ENCODE measurements at places on chromosomes 4 and X.
A peak's percentile ranks its signal among the peaks of the same experiment; 100 is the strongest.

DNA sequence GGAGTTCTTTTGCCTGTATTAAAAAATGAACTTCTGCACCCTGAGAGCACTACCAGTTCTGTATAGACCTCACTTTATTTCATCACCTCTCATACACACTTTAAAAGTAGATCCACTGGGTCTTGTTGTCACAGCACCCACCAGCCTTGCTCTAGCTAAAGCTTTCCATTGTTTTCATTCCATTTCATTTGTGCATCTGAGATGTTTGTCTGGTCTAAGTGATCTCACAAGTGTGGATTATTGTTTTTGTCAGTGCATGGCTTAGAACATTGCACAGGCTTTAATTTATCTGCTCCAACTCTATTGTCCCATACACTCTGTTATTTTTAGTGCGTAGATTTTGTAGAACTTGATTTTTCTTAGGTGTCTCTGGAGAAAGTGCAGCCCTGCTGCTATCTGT is 1157.5 kb upstream of the PABPC4L start:
- DNase-seq = no peak

DNA sequence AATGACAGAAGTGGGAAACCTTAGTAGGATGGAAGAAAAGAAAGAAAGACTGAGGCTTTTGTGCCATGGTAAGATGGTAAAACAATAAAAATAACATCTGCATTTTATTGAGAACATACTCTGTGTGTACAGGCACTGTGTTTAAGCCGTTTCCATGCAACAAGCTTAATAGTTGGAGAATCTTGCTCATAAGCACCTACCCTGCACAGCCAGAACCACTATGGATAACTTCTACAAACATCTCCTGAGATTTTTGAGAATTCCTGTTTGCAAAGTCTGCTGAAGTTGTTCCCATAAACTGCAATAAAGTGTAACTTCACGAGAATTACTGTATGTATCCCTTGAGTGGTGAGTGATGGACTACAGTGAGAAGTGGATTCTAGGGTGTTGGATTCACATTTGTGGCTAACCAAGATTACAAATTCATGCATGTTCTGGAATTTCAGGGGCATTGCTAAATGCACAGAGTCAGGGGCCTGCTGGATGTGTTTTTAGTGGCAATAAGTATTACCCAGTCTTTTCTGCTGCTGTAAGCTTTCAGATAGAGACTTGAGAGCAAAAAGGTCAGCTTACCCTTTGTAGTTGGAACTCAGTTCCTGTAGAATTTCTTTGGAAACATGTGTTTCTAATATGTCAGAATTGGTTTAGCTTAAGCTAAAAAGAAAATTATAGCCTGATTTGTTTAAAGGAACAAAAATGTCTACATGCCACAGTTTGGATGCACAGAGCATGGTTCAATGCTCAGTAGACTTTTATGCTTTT is 132.5 kb downstream of the AFF1 start:
- DNase-seq = no peak

- no peak for DNase-seq
Measured at GRCh38 chr4:8209181-8209874, 10.2 kb downstream of the SH3TC1 start.

DNA sequence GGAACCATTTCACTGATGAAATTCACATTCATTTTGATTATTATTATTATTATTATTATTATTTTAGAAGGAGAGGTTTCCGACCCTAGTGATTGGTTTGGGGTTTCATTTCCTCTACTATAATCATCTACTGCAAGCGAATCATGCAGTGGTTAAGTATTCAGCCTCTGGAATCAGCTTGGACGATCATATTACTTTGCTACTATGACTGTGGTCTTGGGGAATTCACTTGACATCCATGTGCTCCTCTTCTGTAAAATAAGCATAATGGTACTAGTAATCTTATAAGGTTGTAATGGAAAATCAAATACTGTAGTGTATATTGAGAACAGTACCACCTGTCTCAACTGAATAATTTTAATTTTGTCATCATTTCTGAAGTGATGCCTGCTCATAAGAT is 132.1 kb upstream of the SLC4A4 start:
- no peak for DNase-seq

DNA sequence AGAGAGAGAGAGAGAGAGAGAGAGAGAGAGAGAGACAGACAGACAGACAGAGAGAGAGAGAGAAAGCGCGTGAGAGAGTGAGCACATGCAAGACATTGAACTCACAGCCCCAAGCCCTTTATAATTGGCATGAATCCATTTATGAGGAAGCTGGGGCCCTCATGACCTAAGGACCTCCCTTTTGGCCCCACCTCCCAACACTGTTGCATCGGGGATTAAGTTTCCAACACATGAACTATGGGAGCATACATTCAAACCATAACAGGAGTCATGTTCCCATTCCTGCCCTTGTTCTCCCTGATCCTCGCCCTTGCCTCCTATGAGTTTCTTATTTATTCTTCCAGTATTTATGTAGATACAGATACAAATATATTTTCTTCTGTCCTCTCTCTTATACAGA is 269.8 kb upstream of the ARX start:
- no peak for DNase-seq

GRCh38 chr4:42436928-42437565 is 39.8 kb downstream of the SHISA3 start:
- DNase-seq = no peak

GRCh38 chr4:40530961-40531635 is 98.6 kb downstream of the RBM47 start:
- DNase-seq = no peak

DNA sequence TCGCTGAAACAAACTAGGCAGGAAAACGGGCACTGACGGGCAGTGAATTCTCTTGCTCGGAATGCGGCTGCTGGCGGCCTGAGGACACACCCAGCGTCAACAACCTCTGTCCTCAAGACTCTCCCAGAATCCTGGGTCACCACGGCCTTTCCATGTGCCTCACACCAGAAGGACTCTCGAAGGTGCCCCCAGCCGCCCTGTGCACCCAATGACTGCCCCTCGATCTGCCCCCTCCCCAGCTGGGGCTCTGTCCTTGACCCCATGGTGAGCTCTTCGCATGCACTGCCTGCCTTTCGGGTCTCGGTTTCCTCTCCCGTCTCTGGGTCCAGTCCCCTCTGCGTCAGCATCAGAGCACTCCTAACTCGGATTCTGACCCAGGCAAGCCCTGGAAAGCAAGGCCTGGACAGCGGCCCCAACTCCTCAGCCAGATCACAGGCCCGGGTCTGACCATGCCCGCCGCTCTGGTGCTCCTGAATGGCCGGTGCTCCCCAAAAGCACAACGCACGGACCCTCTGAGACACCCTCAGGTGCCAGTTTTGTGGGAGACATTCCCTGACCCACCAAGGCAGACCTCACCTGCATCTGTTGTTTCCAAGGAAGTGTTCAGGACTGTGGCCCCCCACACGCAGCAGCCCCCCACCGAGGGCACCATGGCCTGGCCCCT is 56.0 kb downstream of the ACOX3 start:
- no peak for DNase-seq

DNA sequence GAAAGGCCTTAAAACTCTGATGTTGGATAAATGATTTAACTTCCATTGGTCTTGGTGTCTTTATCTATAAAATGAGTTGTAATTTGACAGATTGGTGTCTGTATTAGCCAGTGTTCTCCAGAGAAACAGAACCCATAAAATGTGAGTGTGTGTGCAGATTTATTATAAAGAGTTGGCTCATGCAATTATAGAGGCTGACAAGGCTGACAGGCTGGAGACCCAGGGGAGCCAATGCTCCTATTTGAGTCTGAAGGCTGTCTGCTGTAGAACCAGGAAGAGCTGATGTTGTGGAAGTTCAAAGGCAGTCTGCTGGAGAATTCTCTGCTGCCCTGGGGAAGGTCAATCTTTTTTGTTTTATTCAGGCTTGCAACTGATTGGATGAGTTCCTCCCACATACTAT is 131.7 kb downstream of the SLC4A4 start:
- DNase-seq = no peak

DNA sequence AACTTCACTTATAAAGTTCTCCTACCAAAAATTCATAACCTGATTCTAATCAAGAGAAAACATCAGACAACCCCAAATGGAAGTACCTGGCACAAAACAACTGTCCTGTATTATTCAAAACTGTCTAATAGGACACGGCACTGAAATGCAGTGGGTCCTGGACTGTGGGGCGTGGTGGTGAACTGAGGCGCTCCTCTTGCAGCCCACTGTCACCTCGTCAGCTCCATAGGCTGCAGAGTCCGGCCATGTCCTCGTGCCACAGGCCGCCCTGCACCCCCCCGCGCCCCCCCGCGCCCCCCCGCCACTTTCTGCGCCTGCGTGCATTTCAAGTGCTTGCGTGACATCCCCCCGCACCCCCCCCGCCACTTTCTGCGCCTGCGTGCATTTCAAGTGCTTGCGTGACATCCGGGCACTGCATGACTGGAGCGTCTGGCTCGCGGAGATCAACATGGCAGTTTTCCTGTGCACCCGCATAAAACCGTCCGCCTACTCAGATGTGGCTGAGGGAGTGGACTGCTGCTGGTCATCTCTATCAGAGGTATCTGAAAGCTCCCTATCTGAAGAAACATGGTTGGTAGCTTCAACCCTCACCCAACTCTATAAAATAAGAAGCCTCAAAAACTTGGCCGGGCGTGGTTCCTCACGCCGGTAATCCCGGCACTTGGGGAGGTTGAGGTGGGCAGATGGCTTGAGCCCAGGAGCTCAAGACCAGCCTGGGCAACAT is 28.8 kb downstream of the ATXN3L start:
- no peak for DNase-seq

- DNase-seq = no peak
Measured at GRCh38 chr4:15690020-15690809, 8.6 kb downstream of the FAM200B start.

GRCh38 chr4:89468602-89469001 is 161.0 kb upstream of the GPRIN3 start:
- no peak for DNase-seq

DNA sequence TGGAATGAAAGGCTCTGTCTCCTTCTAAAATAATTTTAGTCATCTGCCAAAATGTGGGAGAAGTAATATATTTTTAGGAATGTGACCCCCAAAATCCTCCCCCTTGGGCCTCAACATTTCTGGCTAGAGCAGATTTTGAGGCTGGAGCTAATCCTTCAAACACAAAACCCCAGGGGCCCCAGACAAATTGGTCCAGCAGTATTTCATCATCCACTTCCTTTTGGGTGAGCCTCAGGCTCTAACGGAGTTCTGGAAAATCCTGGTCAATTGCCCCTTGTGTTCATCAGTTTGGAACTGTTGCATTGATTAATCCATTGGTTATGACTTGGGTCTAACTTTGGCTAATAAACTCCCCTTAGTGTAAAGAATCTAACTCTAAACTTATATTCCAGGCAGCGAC is 67.4 kb upstream of the PCDH19 start:
- DNase-seq = no peak

DNA sequence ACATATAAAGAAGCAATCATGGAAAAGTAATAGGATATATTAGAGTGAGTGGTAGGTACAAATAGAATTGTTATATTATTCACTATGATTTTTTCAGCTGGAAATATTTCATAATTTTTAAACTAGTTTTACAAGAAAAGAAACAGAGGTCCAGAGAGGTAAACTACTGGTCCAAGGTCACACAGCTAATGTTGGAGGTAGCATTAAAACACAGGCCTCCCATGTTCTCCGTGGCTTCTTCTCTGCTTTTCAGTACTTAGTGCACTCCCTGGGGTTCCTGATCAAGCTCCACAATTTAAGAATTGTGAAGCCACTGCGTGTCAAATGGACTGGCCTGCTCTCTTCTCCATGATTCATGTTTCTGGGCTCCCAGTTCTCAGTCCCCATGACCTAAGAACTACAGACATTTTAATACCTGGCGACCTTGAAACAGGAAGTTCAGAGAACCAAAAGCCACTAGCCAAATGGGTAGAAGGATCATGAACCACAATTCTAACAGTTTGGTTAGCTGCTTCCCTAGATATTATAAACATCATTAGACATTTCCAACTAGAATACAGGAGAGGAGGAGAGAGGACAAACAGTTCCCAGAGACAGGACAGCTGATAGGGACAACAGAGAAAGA is 172.0 kb upstream of the KLF3 start:
- DNase-seq = no peak

- no peak for DNase-seq
Measured at GRCh38 chrX:112820364-112821268, 20.0 kb downstream of the AMOT start.

GRCh38 chr4:11881947-11882346 is 453.3 kb upstream of the HS3ST1 start:
- DNase-seq = no peak

DNA sequence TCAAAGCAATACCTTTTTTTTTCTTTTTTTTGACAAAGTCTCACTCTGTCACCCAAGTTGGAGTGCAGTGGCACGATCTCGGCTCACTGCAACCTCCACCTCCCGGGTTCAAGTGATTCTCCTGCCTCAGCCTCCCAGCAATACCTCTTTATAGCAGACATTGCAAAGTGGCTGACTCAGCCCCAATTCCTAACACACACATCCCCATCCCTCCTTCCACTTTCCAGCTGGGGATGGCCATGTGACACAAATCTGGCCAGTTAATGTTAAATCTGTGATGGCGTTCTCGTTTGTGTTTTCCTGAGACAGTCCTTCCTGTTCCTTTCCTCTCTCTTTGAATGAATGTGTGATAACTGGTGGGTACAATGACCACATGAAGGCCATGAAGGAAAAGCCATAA is 276.2 kb upstream of the KLF3 start:
- no peak for DNase-seq

GRCh38 chr4:112145790-112146501 is 692 bp downstream of the FAM241A start:
- peak; percentile 45 for DNase-seq

DNA sequence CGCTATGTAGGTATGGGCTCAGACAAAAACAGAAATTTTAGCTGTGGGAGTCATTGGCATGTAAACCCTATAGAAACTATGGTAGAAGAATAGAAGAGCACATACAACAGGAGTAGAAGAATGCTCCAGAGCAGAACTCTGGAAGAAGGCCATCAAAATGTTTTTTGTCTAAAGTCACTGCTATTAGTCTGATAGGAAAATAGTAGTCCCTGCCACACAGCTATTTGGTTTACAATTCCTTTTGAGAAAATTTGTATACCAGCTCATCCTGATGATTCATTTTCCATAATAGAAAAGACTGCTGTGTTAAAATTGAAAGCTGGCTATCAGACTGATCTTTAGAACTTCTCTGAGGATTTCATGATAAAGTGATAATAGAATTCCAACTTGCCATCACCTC is 32.8 kb upstream of the ADAD1 start:
- no peak for DNase-seq

DNA sequence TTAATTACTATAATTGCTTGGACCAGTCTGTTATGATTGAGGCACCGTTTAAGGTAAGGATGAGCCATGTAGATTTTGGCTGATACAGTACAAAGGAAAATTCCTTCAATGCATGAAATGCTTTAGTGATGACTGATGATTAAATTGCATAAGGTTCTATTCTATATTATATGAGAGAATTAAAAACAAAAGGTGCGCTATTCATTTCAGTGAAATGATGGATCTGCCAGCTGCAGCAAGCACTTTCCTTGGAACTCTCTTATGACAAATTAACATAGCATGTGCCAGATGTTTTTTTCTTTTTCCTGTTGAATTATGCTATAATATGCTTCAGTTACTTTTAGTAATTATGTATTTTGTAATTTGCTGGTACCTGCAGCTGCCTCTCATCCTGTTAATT is 98.5 kb downstream of the JADE1 start:
- DNase-seq = no peak

GRCh38 chrX:102765809-102766208 is 45.3 kb downstream of the GPRASP3 start:
- DNase-seq = no peak

GRCh38 chrX:16436348-16437188 is 213.4 kb upstream of the S100G start:
- no peak for DNase-seq
